HCEC 1CT (cell line): ENCODE measurements at places on chromosomes 3 and 15.

DNA sequence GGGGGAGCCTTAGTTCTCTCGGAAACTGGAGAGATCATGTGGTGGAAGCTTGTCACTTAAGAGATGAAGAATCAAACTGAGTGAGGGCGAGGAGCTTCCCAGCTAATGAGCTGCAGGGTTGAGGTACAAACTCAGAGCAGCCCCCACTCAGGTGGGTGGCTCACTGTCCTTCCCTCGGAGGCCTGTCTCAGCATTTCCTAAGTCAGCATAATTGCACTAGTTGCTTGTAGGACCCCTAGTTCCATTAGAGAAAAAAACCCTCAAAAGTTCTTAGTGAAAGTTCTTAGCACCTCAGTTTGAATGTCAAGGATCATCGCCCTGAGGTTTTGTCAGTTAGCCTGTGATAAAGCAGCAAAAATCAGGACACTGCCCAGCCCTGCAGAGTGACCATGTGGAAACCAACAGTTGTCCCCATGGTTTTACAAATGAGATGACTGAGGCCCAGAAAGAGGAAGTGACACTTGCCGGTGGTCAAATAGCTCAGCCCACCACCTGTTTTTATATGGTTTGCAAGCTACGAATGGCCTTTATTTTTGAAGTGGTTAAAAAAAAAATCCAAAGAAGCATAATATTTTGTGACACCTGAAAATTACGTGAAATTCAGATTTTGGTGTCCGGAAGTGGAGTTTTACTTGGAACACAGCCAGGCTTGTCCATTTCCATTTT is 11.9 kb downstream of the SMAD6 start:
- no peak for DNase-seq

GRCh38 chr15:61035311-61035710 is 193.8 kb downstream of the RORA start:
- no peak for DNase-seq

DNA sequence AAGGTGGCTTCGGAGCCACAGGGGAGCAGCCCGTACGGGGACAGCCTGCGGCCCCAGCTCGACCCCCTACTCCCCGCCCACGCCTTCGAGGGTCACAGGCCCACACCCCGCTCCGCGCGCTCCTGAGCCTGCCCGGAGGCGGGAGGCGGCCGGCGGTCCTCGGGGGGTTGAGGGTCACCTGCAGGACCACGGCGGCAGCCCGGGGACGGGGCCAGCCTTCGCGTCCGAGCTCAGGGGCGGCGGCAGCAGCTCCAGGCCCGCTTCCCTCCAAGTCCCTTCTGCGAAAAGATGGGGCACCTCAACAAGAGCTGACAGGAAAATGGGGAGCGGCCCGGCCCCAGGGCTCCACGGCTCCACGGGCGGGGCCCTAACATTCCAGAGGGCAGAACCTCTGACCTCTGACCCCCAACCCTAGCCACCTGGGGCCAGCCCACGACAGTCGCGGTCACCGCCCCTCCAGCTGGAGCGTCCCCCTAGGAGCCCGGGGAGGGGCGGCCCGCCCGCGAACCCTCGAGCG is 428 bp downstream of the LYSMD4 start:
- DNase-seq: no peak

- DNase-seq: no peak
These were observed 34.6 kb upstream of the MUC13 start for GRCh38 chr3:124969190-124969589.

DNA sequence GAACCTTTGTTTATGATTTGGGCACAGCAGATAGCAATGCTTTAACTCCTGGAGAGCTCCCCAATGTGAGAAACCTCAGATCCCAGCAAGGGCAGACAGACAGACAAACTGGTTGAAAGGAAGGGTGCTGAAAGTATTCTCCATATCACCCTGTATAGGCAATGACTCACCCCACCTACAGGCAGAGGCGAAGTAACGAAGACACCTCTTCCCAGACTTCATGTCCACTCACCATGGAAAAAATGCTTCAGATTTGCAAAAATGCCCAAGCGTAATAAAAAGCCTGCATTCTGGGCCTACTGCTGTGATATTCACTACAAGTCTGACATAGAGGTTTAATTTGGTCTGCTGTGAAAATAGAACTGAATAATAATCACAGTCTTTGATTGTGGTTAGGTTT is 50.5 kb downstream of the THBS1 start:
- no peak for DNase-seq

DNA sequence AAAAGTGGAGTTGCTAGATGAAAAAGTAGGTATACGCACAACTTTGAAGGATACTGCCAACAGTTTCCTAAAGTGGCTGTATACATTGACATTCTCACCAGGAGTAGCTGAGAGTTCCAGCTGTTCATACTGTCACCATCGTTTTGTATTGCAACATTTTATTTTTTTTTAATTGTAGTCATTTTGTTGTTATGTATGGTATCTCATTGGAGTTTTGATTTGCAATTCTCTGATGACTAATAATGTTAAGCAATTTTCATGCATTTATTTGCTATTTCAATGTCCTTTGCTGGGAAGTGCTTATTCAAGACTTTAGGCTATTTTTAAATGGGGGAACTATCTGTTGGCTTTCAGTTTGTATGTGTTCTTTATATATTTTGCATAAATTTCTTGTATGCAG is 185.1 kb upstream of the TGFBR2 start:
- DNase-seq: peak; percentile 92

GRCh38 chr3:7536921-7537320 is 676.0 kb downstream of the GRM7 start:
- no peak for DNase-seq
